ENCODE measurements at places on chromosomes 13 and 19.

DNA sequence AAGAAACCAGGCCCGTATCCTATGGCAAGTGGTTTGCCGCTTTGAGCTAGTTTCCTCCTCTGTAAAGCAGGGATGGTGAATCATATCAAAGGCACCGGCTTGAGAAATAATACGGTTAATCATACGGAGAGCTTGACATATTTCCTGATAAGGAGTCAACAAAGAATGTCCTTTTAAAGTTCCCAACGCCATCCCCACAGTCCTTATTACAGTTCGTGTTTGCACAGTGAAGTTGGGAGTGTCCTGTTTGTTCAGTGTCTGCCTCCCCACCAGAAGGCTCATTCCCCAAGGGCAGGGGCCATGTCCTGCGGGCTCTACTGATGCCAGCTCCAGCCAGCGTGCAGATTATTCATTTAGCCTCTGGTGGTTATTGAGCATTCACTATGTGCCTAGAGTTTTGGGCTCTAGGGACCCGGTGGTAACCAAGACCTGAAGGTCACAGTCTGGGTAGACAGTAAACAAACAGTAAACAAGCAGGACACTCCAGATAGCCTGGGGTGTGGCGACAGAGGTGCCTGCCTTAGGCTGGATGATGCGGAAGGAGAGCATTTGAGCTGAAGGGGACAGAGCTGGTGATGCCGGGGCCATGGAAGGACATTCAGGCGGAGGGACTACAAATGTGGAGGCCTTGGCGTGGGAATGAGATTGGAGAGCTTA, 6.3 kb downstream of the GRAMD1A start:
- no peak for DNase-seq

GRCh38 chr19:50720921-50721381, 1.3 kb upstream of the SHANK1 start:
- peak; percentile 35 for DNase-seq

- DNase-seq = no peak
Observed at GRCh38 chr13:97140611-97141010, 81.5 kb upstream of the MBNL2 start.

- DNase-seq = no peak
Observed at GRCh38 chr13:20559659-20560356, 7.1 kb upstream of the IFT88 start.

DNA sequence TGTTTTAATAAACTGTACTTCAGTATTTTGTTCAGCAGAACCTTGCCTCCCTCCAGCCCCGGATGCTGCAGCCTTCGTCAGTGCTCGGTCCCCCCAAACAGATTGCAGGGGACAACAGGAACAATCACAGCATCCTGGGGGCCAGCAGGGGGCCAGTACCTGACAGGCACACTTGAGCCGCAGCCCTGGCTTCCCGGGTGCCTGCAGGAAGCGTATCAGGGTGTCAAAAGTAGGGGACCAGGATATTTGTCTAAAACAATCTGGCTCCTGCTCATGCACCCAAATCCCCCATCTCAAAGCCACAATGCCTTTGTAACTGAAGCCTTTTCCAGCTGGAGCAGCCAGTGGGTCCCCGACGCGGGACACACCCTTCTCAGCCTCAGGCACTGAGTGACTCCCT, 167.5 kb upstream of the TSHZ3 start:
- no peak for DNase-seq

- DNase-seq = no peak
Observed at GRCh38 chr19:2249010-2249866, at the start of gene AMH. Gene AMH (plus strand): TSS chr19:2249323. CDS start chr19:2249333, 10 bp downstream.

DNA sequence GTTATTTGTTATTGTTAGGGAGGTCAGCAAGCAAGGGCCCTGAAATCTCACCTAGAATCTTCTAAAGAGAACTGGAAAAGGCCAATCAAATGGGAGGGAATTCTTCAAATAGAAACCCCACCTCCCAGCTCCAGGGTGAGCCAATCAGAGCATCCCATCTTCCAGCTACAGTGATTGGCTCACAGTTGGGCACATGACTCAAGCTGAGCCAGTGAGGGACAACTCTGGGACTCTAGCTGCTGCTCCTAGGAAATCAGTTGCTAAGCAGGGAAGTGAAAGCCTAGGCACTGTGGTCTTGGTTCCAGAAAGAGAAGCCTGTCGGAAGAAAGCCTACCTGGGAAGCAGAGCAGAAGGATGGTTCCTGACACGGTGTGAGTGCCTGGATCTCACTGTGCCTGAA, 13.4 kb downstream of the TM6SF2 start:
- DNase-seq = no peak

- no peak for DNase-seq
Observed at GRCh38 chr19:55529636-55530234, 7.2 kb downstream of the SBK2 start.

DNA sequence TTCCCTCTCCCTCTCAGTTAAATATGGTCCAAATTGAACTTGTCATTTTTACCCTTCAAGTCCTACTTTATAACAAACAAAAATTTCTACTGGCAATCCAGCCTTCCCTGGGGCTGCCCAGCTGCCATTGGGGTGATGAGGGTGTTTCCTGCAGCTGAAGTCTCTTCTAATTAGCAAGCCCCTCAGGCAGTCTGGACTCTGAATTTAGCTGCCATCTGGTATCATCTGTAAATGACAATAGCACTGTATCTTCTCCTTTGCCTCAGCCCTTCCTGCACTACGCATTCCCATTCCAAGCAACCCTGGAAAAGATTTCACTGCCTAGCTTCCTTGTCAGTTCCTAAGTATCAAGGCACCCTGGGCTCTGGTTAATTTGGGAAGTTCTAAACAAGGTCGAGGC, 331.1 kb upstream of the KLF12 start:
- DNase-seq = no peak

GRCh38 chr13:112067871-112068539, 1.1 kb downstream of the SOX1 start:
- peak; percentile 41 for DNase-seq

DNA sequence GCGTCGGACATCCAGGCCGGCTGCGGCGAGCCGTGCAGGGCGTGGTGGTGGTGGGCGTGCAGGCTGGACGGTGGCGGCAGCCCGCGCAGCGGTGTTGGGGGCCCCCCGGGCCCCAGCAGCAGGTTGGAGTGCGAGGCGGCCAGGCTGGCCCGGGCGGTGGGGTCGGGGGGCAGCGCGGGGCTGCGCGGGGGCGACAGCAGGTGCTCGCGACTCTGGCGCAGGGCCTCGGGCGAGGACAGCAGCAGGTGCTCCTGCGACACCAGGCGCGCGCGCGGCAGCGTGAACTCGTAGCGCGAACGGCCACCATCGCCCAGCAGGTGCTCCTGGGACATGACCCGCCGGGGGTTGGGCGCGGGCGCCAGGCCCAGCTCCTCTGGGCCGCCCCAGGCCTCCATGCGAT, 9.8 kb downstream of the SHISA7 start:
- DNase-seq = no peak

DNA sequence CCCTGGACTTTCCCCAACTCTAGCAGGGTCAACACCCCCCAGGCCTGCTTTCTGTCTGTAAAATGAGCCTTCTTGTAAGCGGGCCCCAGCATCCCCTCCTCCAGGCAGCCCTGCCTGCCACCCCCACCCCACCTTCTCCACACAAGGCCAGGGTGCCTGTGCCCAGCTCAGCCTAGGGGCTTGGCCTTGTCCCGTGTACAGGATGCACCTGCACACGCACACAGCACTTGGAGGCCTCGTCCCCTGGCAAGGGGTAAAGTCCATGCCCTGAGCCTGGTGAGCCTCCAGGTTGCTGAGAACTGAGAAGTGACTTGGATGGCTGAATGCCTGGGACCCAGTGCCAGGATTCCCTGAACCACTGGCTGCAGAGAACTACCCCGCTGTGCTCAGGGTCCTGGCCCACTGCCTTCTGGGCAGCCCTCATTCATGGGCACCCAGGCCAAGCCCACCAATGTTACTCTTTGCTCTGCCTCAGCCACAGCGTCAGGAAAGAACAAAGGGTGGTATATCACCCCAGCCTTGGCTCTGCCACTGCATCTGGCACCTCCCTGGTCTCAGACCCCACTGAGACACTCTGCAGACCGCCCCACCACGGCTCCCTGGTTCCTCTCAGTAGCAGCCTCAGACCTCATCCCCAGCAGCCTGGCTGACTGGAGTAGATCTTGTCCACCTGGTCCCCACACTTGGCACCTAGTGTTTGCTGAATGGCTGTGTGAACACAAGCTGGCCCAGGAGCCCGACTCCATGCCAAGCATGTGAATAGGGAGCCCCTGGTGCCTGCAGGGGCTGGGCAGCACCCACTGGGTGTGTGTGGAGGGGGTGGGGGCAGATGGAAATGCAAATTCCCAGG, 1.8 kb upstream of the TM6SF2 start:
- no peak for DNase-seq

GRCh38 chr13:114104655-114105520, 27.5 kb downstream of the RASA3 start:
- DNase-seq = no peak

GRCh38 chr13:34412295-34412694, 529.8 kb upstream of the NBEA start:
- no peak for DNase-seq

DNA sequence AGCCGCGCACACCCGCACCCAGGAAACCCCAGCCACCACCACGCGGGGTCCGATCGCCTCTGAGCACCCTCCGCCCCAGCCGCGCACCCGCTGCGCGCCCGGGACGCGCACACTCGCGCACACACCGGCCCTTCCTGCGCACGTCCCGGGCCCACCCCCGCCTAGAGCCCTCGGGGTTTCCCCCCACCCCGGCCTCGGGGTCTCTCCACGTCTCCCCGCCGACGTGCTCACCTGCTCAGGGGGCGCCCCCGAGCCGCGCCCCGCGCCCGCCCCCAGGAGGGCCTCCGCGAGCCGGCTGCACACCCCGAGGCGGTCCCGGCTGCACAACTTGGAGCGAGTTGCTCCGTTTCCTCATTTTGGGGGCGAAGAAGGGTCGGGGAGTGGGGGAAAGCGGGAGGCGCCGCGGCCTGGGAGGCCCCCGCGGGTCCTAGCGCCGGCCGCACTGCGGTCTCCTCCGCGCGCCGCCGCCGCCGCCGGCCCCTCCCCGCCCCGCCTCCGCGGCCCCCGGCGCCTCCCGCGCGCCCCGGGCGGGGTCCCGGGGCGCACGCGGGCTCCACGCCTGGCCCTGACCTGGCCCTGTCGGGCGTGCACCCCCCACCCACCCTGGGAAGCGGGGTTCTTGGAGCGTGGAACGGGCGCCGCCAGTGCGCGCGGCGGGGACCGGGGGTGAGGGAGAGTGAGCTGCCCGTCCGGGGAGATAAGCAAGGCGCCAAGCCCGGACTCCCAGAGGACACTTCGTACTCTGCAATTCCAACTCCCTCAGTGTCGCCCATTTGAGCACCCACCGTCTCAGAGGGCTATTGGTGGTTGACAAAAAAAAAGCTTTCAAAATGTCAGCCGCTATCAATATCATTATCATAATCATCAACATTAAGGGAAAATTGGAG, at the start of gene MATK:
Gene MATK, minus strand, starts transcription at position 444 of the 887 bp plus-strand sequence. CDS start 1,246 bp downstream, outside the sequence.
- no peak for DNase-seq

DNA sequence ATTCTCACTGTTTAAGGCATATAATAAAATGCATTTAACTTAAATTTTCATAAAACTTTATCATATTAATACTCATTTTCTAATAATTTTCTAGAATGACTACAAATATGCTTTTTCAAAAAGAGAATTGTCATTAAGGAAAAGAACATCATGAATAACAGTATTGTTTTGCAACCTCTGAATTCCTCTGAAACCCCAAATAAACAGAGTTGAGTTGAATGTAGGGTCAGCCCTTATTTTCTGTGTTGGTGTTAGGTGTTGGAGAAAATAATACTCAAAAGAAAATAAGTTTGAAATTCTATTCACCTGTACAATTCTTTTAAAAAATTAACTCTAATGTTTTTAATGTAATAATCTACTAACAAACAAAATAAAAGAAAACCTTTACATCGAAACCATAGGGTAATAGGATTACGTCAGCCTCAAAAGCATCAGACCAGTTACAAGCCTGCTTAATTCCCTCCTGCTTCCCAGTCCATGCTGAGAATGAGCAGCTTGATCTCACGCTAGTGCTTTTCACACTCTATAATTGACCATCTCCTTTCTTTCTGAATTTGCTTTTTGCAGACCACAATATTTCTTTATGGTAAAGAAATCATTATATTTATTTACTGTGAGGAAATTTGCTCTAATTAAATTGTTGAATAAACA, 160.9 kb downstream of the PCDH9 start:
- DNase-seq = no peak

- DNase-seq = no peak
Observed at GRCh38 chr19:5481957-5482356, 26.7 kb downstream of the ZNRF4 start.

GRCh38 chr19:51777570-51778462, 16.8 kb downstream of the FPR2 start:
- peak; percentile 27 for DNase-seq

DNA sequence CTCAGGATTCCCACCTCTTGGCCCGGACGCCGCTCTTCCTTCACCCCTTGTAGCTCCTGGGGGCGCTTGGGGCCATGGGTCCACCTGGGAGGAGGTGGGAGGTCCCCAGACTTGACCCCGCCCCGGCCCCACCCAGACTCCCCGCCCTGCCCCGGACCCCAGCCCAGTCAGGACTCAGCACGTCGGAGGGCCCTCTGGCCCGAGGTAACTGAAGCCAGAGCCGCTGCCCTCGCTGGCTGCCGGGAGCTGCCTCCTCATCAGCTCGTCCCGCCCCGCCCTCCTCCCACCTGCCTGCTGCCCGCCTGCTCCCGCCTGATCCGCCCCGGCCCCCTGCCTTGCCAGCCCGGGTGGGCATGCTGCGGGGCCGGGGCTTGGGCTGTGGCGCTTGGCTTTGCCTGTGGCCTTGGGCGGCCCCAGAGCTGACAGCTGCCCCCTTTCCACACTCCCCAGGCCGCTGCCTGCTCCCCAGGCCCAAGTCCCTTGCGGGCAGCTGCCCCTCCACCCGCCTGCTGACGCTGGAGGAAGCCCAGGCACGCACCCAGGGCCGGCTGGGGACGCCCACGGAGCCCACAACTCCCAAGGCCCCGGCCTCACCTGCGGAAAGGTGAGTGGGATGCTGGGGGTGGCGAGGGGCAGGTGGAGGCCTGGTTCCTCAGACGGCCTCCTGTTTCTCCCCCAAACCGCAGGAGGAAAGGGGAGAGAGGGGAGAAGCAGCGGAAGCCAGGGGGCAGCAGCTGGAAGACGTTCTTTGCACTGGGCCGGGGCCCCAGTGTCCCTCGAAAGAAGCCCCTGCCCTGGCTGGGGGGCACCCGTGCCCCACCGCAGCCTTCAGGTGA, 9.4 kb downstream of the ARHGAP33 start:
- no peak for DNase-seq

GRCh38 chr19:55400281-55401087, 7.1 kb downstream of the UBE2S start:
- DNase-seq = no peak

DNA sequence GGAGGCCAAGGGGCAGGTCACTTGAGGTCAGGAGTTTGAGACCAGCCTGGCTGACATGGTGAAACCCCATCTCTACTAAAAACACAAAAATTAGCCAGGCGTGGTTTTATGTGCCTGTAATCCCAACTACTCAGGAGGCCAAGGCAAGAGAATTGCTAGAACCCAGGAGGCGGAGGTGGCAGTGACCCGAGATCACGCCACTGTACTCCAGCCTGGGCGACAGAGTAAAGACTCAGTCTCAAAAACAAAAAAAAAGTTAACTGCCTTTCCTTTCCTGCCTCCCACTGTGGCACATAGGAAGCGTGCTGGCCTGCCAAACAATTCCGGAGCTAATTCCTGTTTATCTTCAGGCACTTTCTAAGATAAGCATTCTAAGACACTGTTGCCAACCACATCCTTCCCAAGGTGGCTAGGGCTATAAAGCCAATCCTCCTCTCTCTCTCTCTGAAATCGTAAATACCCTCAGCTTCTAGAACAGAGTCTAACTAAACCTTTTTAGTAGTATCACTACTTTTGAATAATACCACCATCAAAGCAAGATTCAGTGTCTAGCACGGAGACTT, 21.6 kb downstream of the SLC25A30 start:
- DNase-seq = no peak
